ENCODE measurements at places on chromosomes 5 and 9.

GRCh38 chr5:130885027-130885426 lies 280.0 kb downstream of the HINT1 start:
- DNase-seq, result no peak

DNA sequence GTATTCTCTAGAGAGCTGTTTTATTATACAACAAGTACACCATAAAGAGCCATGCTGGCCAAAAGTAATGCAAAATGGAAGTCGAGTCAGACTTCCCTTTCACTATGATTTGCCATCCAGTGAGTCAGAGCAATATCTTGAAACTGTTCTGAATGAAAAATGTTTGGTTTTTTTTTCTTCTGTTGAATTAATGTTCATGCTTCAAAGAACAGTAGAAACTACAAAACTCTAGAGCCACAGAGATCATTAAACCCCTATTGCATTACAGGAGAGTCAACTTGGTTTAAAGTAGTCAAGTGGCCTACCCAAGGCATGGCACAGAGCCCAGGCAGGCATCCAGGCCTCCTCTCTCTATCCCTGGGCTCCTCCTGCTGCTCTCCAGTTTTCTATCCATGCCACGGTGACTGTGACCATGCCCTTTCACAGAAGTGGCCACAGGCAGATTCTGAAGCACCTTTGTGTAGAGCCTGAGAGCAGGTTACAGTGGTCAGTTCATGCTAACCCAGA lies 358.9 kb downstream of the DEPDC1B start:
- no peak for DNase-seq

DNA sequence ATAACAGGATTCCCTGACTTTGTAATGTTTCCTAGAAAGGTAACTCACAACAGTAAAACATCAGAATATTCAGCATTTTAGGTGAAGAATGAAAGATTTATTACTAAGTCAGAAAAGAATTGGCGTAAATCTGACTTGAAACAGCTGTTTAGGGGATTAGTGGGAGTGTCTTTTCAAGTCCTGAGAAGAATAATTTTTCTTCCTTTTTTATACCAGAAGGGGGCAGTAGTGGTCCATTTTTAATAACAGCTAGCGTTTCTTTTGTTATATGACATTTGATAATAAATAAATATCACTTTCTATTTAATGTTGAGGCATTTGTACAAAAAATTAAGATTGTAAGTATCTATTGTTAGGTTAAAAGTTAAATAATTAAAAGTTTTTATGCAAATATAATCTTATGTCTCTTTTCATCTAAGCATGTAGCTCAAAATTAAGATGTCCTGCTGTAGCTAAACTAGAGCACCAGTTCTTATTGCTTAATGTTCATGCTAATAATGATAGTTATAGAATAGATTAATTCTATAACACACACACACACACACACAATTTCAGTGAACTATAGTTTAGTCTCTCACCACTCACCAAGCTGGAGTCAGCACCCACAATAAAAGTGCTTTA lies 258.7 kb upstream of the ARRDC3 start:
- peak; percentile 60 for DNase-seq

GRCh38 chr5:78345485-78345884 lies 14.9 kb upstream of the SCAMP1 start:
- DNase-seq, result peak; percentile 51

DNA sequence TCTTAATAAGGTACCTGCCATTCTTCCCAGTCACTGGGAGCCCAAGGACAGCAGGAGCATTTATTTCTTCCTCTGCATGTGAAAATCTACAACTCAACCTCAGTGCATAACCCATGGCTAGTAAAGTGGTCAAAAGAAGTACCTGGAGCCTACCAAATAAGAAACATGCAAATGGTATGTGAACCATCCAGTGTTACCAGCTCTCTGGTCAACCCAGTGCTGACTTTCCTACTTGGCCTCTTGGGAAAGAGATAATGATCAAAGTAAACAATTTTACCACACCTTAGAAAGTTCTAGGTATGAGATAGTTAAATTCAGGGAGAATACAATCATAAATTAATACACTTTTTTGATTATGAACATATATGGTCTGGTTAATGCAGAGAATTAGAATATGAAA lies 325.6 kb downstream of the ENC1 start:
- DNase-seq, result no peak

DNA sequence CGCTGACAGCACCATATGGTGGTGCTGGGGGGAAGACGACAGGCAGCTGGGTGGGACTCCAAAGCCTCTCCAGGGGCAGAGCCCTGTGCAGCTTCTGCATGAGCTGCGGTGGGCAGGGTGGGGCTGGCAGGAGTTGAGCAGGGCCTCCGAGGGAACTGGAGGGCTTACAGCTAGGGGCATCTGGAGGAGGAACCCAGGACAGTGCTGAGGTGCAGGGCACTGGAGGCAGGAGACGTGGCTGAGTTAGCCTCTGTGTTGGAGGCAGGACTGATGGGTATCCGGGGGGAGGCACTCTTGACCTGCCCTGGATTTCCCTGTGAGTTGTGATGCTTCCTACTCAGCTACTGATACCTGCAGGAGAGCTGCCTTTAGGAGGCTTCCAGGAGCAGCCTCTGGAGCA lies 45.0 kb downstream of the TENT4A start:
- no peak for DNase-seq

DNA sequence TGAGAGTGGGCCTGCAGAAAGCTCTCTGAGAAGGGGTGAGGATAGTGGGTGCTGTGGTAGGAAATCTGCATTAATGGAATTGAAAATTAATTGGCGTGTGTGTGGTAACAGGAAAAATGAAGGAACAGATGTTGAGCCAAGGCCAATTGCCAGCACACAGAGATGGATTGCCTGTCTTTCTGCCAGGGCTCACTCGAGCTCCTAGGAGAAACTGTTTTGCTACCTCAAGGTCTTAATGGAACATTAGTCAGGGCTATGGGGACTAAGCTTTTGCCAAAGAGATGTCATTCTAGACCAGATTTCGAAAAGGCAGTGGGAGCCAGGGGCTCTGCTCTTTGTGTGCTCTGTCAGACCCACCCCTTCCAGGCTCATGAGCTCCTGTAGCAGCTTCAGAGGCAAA lies 124.0 kb upstream of the EFNA5 start:
- no peak for DNase-seq

DNA sequence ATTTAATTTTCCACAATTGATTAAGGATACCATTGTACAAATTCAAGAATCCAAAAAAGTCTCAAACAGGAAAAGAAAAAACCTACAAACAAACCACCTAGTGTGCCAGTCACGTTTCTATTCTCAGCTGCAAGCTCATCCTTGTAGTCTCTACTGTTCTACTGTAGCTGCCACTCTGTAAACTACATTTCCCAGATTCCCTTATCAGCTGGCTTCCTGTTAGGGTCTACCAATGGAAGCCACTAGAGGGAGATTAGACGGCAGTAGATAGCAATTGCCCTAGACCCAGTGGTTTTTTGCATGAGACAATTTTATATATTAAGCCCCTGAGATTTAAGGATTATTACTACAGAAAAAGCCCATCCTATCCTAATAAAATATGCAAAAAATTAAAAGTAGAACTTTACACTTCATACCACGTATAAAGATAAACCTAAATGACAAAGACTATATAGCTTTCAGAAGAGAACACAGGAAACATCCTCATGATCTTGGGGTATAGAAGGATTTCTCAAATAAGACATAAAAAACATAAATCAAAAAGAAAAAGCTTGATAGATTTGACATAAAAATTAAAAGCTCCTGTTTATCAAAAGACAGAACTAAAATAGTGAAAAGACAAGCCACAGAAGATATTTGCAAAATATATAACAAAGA lies 37.4 kb downstream of the P4HA2 start:
- peak; percentile 78 for DNase-seq

DNA sequence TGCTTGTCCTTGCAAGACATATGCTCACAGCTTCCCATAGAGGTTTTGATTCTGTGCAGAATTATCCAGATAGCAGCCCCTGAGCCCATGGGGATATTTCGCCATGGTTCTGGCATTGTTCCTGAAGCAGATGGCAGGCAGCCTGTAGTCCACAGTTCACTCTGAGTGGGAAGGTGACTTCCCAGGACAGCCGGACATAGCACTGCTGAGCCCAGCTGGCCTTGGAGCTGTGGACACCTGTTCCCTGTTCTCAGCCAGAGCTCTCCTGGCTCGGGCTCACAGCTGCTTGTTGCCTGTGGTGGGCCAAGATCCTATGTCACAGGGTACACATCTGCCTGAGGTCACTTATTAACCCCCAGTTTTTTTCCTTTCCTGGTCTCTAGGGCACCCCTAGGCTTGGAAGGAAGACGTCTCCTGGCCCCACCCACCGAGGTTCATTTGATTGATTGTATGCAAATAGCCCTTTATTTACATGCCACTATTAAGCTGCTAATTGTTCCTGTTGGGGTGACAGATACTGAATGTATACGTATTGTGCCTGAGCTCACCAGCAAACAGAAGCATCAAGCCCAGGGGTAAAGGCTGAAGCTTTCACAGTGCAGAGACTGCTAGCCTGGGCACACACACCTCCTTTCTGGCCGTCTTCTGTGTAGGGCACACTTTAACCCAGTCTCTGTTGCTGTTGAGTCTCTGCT lies 96.6 kb upstream of the DMRT1 start:
- peak; percentile 9 for DNase-seq

GRCh38 chr5:64930672-64931318 lies 162.1 kb downstream of the CWC27 start:
- DNase-seq, result no peak

GRCh38 chr5:66338828-66339227 lies 194.7 kb downstream of the SREK1 start:
- DNase-seq, result no peak

All from cardiac fibroblast (primary cell).